Occipital lobe (tissue), 3 donors: ENCODE measurements at places on chromosomes 7 and 10.

- no peak for DNase-seq
Observed at GRCh38 chr7:155584763-155585531, 38.6 kb upstream of the CNPY1 start.

DNA sequence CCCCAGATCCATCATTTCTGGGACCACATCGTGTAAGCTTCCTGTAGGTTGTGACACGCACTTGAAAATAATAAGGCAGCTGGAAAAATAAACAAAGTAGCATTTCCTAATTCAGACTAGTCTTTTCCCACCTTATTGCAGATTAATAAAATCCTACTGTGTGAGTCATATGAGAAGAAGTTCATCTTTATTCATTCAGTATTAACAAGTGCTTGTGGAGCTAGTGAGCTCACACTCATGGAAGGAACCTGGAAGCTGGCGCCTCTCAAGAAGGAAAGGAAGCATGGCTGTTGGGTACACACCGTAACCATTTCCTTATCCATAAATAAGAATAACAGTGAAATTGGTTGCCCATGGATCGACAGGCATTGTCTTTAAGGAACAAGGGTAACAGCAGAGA, 152.6 kb upstream of the PFKP start:
- no peak for DNase-seq

- DNase-seq = no peak
Observed at GRCh38 chr10:73416571-73416970, 2.7 kb upstream of the ANXA7 start.

- no peak for DNase-seq
Observed at GRCh38 chr10:107767185-107767584, 602.7 kb upstream of the SORCS1 start.

GRCh38 chr10:104368381-104368780, 14.7 kb downstream of the CFAP58 start:
- no peak for DNase-seq

DNA sequence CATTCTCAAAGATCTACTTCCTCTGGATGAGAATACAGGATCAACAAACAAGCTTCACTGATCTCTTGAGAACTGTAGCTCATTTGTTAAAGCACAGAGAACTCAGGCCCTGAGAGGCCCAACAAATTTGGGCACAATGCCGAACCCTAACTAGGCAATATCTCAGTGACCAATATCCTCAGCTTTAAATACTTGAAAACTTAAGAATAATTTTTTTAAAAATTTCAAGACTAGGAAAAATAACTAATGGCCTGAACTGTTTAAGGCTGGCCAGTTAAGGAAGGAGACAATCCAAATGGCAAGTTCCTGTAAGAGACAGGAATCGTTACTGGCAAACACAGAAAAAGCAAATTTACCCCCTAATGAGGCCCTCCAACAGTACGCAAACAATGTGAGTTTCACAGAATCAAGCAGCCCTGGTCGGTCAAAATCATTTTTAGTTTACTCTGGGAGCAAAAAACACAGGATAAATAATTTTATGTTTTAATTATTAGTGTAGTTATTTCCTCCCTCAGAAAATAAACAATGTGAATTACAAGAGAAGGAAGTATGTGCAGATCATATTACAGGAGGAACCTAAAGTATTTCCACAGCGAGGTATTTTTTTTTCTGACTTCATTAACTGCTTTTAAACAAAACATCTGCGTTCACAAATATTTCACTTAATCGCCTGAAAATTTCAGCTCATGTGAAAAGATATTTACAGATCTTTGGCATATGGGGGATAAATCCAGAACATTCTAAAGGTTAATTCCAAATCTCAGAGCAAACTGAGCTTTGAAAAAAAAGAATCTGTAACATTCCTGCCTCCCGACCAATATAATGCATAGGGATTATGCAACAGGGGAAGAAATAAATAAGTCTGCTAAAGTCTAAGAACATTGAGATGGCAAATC, 39.5 kb downstream of the NT5C2 start:
- no peak for DNase-seq

DNA sequence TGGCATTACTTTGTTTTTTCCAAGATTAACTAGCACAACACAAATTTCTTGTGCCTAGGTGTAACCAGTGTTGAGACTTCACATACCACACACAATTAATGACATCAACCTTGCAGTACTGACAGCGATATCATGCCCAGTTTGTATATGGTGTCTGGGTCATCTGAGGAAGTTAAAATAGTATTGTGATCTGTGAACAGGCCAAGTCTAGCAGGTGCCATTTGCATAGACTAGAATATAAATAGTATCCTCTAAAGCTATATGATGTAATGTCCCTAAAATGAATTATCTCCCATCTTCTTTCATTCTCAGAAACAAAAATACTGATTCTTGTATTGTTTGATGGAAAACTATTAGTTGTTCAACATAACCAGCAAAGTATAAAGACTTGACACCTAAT, 175.8 kb upstream of the KAT6B start:
- no peak for DNase-seq

GRCh38 chr10:62163024-62163423, 105.6 kb downstream of the RTKN2 start:
- DNase-seq = no peak

DNA sequence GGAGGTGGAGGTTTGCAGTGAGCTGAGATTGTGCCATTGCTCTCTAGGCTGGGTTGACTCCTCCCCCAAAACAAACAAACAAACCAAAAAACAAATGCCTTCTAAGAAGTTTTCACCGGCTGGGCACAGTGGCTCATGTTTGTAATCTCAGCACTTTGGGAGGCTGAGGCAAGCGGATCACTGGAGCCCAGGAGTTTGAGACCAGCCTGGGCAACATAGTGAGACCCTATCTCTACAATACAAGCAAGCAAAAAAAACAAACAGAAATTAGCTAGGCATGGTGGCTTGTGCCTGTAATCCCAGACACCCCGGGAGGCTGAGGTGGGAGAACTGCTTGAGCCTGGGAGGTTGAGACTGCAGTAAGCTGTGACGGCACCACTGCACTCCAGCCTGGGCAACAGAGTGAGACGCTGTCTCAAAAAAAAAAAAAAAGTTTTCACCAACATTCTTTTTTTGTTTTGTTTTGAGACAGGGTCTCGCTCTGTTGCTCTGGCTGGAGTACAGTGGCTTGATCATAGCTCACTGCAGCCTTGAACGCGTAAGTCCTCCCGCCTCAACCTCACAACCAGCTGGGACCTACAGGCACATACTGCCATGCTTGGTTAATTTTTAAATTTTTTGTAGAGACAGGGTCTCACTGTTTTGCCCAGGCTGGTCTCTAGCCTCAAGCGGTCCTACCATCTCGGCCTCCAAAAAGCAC, 1.3 kb upstream of the ZAN start:
- no peak for DNase-seq

GRCh38 chr7:55177589-55178261, 158.9 kb downstream of the EGFR start:
- DNase-seq = no peak

- DNase-seq = no peak
Observed at GRCh38 chr10:66964946-66965345, 39.1 kb downstream of the LRRTM3 start.

DNA sequence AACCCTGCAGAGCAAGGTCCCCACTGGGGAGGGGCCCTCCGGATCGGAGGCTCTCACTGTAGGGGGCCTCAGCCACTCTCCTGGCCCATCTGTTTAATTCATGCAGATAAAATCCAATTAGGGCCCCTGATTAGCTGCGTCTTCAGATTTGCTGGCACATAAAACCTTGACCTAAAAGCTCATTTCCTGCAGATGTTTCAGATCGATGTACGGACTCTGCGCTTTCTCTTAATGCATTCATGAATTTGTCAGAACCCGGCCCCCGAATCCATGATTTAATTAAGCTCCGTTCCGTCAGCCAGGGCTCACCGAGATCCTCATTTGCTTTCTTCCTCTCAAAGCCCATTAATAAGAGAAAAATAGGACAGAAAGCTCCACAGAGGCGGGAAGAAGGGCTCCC, 40.0 kb upstream of the FOXL3 start:
- no peak for DNase-seq

DNA sequence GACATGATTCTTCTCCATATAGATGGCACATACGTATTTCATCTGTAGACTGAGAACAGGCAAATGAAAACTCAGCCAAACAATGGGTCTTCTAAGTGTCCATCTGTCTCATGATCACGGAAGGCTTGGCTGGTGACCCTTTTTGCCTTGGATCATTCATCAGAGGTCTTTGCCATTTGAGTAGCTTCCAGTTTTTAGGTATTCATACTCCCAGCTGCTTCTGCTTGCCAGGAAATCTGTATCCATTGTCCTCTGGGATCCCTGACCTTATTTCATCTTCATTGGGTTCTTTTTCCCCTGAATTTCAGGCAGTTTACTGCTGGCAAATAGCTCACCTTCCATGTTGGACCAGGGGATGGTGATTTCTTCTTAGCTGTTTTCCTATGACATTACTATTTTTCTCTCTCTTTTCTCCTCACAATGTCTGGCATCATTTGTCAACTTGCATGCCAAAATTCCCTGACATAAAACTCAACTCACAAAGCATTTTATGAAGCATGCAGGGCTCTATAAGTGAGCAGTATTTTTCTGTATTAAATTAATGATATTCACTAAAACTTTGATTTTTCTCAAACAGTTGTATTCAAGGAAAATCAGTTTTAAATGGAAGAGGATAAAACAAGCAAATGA, 241.2 kb downstream of the DNAJB9 start:
- DNase-seq = no peak

GRCh38 chr10:22761569-22762220, 47.3 kb upstream of the PIP4K2A start:
- DNase-seq = peak; percentile 61

DNA sequence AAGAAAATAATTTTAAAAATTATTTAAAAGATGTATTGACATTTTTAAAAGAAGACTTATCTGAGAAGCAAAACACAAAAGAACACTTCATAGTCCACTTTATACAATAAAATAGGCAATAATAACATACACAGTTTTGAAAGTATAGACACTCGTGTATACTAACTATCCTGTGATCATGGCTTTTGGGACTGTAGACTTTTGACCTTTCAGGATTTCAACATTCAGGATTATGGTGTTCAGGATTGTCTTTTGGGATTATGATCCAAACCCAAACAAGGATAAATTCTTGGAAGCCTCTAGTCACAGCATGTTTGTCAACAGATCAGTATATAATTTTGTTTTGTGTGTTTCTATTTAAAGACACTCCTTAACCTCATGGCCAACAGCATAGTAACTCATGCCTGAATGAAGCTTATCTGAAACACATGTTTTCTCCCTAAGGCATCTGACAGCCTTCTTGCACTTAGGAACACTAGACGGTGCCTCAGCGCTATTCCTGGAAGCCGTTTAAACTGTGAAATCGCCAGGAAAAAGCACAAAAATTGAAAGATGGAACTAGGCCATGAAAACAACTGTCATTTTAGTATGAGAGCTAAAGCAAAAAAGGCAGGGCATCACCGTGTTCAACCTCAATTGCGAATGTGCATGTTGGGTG, 29.9 kb downstream of the GSAP start:
- no peak for DNase-seq

DNA sequence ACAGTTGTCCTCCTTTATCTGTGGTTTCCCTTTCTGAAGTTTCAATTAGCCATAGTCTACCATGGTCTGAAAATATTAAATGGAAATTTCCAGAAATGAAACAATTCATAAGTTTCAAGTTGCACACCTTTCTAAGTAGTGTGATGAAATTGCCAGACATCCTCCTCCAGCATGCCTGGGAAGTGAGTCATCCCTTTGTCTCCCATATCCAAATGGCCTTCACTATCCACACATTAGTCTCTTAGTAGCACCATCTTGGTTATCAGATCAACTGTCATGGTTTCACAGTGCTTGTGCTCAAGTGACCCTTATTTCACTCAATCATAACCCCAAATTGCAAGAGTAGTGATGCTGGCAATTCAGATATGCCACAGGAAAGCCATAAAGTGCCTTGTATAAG, 83.4 kb upstream of the PPP1R9A start:
- no peak for DNase-seq

GRCh38 chr7:44323381-44324203, 1.8 kb downstream of the CAMK2B start:
- no peak for DNase-seq

DNA sequence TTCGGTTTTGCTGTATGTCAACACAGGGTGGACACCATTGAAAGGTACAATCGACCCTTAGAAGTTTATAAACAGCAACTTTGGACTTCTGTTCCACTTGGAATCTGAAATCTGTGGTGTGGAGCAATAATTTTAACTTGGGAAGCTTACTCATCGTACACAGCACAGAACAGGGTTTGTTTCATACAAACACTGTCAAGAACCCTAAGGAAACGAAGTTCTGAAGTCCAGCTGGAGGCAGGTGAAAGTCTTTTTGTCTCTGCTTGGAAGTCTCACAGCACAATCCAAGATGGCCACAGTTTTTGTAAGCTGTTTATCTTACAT, 31.5 kb downstream of the NMT2 start:
- DNase-seq = no peak

DNA sequence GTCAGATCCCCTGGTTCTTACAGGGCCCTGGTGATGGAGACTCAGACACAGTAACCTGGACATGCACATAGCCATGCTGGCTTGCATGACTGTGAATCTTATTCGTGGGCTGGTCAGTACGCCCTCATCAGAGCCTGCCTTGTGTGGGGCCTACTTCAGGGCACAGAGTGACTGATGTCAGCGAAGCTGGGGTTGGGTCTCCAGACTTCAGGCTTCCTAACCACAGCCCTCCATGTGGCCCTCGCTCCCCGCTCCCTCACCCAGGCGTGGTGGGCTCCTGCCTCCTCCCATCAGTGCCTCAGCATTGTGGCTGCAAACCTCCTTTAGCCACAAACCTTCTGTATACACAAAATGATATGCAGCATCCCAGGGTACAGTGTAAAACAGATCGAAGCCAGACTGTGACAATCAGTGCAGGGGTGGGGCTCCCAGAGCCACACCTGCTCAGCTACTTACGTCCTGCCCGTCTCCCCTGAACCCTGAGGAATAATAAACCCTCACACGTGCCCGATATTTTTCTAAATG, 7.1 kb upstream of the C10orf105 start:
- DNase-seq = no peak

DNA sequence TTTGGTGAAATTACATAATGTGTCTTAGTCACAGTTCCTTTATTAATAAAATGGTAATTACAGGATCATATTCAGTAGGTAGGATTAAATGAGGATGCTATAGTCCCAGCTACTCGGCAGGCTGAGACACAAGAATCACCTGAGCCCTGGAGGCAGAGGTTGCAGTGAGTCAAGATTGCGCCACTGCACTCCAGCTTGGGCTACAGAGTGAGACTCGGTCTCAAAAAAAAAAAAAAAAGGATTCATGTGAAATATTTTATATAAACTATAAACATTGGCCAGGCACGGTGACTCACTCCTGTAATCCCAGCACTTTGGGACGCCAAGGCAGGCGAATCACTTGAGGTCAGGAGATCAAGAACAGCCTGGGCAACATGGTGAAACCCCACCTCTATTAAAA, 197.9 kb downstream of the IMMP2L start:
- no peak for DNase-seq

- no peak for DNase-seq
Observed at GRCh38 chr7:32319012-32319382, 171.2 kb downstream of the LSM5 start.

- no peak for DNase-seq
Observed at GRCh38 chr10:50536617-50537240, 87.0 kb downstream of the SGMS1 start.

- no peak for DNase-seq
Observed at GRCh38 chr7:12851142-12851541, 163.7 kb downstream of the ARL4A start.
